ENCODE measurements at places on chromosomes 3 and 15. TPM values are rescaled to one million over a fixed set of nuclear protein-coding genes. Genes with fewer than 3 reads are reported as not detected.

RBPMS2 gene
- 133 TPM for total RNA-seq

CLDN16 gene
- total RNA-seq: not detected

BCHE gene
- 26.6 TPM for total RNA-seq

ABI3BP gene
- 47.0 TPM for total RNA-seq

TRAT1 gene
- total RNA-seq: 0.60 TPM

MCF2L2 gene
- total RNA-seq: 0.84 TPM

FBLN2 gene
- total RNA-seq: 30.5 TPM

ECE2 gene
- total RNA-seq: 0.19 TPM

ZIC4 gene
- not detected for total RNA-seq

GRCh38 chr3:71442652-71443042 lies 140.9 kb downstream of the FOXP1 start:
- no peak for DNase-seq

DNA sequence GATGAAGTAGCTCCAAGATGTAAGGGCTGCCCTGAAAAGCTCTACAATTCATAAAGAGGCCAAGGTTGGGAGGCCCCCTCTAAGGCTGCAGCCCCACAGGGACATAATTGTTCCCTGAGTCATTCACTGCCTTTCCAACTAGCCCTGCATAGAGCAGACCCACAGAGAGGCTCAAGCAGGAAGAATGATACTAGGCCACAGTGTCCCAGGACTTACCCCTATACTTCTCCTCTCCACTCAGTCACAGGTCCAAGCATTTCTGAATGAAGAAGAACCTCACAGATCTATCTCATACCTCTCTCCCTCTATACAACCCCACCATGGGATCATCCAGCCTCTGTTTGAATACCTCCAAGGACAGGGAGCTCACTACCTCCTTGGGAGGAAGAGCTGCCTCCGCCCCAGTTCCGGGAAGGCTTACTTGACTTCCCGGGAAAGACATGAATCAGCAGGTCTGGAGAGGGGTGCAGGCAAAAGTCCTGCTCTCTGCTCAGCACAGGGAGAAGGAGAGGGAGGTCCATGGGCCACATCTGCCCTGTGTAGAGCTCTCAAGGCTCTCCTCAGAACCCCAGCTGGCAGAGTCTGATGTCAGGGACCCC lies 6.9 kb upstream of the SKIC8 start:
- DNase-seq: no peak

- no peak for DNase-seq
Observed at GRCh38 chr3:168709073-168709472, 613.3 kb upstream of the GOLIM4 start.

- DNase-seq: no peak
Observed at GRCh38 chr3:134656211-134656800, 5.5 kb upstream of the KY start.

GRCh38 chr3:16329826-16330129 lies 64.8 kb downstream of the OXNAD1 start:
- no peak for DNase-seq

- no peak for DNase-seq
Observed at GRCh38 chr3:30640851-30641250, 34.5 kb downstream of the TGFBR2 start.

- no peak for DNase-seq
Observed at GRCh38 chr15:67550522-67550921, 8.0 kb downstream of the MAP2K5 start.

DNA sequence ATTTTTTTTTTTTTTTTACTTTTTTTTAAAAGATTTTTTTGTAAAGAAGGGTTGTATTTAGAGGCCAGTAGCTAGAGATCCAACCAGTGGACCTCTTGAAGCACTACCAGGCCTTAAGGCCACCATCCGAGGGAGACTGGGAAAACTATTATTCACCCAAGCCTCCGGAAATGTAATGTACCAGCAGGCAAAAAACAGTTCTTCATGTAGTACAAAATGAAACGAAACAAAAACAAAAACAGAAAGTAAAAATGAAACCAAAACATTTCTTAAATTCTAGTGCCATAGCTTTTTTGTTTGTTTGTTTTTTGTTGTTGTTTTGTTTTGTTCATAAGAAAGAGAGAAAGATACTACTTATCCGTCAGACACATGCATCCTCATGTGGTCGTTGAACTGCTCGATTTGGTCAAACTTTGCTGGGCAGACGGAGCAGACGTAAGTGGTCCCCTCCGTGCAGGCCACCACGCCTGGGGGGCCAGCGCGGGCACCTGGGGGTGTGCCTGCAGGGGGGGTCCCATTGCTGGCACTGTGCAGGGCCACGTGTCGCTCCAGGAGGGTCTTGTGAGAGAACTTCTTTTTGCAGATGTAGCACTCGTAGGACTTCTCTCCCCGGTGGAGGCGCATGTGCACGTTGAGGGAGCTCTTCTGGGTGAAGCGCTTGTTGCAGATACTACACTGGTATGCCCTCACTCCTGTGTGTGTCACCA lies 45.0 kb downstream of the TIGIT start:
- DNase-seq: no peak

DNA sequence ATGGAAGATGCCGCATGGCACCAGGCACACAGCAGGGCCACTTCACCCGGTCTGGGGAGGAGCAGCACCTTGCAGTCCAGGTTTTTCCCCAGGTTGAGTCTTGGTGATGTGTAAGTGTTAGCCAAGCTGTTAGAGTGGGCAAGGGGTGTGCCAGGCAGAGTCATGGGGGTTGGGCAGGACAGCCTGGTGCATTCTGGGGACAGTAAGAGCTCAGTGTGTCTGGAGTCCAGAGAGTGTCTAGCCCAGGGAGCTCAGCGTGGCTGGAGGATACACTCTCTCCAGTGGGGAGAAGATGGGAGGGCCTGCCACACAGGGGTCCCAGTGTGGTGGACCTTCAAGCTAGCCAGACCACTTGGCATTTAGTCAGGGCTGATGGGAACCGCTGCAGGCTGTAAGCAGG lies 87.4 kb downstream of the AAGAB start:
- DNase-seq: no peak

DNA sequence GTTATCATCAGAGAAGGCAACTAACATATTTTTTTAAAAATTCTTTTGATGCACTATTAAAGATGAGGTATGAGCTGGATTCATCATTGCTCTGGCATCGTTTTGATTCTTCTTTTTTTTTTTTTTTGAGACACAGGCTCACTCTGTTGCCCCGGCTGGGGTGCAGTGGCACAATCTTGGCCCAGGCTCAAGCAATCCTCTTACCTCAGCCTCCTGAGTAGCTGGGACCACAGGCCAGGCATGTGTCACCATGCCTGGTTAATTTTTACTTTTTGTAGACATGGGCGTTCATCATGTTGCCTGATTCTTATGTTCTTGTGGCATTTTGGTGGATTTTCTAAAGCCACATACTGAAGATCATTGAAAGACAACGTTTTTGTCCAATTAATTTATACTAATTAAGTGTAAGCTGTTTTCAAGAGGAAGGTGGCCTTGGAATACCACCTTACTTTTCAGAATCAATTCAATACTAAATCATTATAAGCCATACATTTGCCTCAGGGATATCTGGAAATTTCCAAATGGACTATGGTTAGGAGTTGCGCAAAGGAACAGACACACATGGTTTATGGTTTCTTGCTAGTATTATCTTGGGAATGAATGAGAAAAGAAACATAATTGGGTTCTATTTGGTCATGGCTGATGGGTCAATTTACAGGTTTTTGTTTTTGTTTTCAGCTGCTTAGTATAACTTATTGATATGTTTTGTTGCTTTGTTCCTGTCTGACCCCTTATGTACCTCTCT lies 22.8 kb downstream of the SLC28A2 start:
- no peak for DNase-seq

GRCh38 chr3:138049157-138049919 lies 39.4 kb downstream of the CLDN18 start:
- no peak for DNase-seq

GRCh38 chr3:197722734-197723133 lies 14.0 kb downstream of the RUBCN start:
- DNase-seq: no peak

DNA sequence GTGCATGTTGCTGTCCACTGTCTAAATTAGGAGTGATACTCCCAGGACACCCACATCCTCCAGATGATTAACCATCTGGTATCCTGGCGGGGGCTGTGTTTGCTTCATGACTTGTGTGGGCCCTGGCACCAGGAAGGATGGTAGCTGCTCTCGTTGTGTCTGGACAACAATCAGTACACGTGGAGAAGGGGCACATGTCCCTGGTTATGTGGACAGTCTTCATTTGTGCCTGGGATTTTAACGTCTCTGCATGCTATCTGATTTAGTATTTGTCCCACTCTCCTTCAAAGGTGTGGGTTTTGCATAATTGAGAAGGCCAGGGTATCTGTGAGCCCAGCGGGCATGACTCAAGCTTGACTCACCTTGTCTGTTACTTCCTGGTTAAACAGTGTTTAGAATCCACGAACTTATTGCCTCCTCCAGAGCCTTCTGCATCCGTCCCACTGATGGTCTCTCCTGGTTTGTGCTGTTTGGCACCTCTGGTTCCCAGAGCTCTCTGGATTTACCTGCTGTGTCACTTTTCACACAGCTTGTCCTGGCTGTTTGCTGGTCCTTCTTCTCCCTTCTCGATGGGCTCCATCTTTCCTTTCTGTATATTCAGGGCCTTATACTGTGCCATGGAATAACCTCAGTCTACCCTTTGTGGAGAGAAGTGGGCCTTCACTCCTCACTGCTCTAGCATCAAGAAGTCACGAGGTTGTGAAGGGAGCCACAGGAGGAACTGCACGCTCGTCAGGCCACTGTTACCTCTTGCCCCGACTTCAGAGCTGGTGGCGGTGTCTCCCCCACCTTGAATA lies 32.5 kb downstream of the ARNT2 start:
- no peak for DNase-seq

GRCh38 chr3:14467814-14468620 lies 65.6 kb downstream of the SLC6A6 start:
- DNase-seq: no peak

DNA sequence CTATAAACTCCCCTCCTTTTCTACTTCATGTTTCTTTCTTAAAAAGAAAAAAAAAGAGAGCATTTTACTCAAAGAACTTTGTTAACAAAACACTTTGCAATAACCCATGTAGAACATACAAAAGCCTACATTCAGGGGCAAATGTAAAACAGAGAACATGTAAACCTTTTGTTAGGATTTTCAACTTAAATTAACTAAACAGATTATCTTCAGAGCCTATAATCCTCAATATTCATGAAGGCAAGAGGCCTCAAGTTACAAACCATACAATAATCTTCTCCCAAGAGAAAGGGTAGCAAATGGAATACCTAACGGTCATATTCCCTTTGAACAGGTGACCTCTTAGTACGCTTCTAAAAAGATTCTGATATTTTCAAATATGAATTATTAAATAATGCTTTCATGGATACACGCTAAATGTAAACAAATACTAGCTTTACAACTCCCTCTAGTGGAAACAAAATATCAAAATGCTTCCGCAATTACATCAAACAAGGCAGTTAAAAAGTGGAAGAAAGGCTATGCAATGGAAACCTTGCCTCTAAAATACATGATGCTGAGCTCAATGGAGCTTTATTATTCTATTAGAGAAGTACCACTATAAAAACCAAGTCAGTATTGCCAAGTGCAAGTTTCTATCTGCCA lies 9.9 kb downstream of the CEP152 start:
- DNase-seq: no peak

DNA sequence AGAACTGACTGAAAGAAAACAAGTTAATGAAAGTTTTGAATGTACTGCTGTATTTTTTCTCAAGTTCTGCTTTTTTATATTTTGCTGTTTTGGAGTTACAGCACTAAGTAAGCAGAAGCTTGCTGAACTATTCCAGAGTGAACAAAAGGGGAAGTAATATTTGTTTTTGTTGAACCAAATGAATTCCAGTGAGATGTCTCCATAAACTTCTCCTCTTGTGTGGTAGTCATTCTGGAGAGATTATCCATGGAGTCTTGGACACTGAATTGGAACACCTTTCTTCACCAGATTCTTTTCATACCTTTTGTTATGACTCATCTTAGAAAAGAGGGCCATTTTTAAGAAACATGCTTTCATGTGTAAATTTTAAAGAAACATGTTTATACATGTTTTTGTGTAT lies 8.8 kb downstream of the ANKUB1 start:
- DNase-seq: no peak

DNA sequence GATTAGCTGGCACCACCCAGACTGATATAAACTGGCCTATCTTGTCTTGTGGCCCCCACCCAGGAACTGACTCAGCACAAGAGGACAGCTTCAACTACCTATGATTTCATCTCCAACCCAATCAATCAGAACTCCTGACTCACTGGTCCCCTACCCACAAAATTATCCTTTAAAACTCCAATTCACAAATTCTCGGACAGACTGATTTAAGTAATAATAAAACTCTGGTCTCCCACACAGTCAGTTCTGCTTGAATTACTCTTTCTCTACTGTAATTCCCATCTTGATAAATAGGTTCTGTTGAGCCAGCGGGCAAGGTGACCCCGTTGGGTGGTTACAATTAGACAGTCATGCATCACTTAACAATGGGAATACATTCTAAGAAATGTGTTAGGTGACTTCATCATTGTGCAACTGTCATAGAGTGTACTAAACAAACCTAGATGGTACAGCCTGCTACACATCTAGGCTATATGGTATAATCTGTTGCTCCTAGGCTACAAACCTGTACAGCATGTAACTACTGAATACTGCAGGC lies 48.1 kb upstream of the MAP4 start:
- no peak for DNase-seq
